Hippocampal formation (tissue), 2 donors: ENCODE measurements at places on chromosomes 3 and 15.

DNA sequence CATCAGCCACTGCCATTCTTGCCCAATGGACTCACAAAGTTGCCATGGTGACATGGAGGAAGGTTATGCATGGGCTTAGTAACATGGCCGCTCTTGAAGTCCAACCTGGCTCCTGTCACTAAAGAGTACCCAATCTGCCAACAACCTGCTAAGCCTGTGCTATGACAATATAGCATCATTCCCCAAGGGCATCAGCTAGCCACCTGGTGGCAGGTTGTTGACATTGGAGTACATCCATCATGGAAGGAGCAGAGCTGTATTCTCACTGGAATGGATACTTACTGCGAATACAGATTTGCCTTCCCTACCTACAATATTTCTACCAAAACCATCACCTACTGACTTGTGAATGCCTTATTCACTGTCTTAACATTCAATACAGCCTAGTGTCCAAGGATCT lies 138.9 kb upstream of the RORA start:
- no peak for DNase-seq

- peak; percentile 67 for DNase-seq
Measured at GRCh38 chr15:68277131-68277602, 378 bp upstream of the FEM1B start.

GRCh38 chr3:50381383-50381782 lies 22.1 kb upstream of the TMEM115 start:
- DNase-seq, result no peak

GRCh38 chr3:45226206-45226915 lies at the start of gene TMEM158:
TSS of gene TMEM158 (minus strand) at chr3:45226287. CDS start at chr3:45226027, 260 bp downstream.
- peak; percentile 37 for DNase-seq

GRCh38 chr3:171838218-171838720 lies 4.9 kb upstream of the TMEM212 start:
- DNase-seq, result no peak
